ENCODE measurements at places on chromosomes 4 and X.

- no peak overlapping the region for H3K27ac ChIP-seq
- no peaks in the 10 kb centered on the region for H3K4me1 ChIP-seq
- H3K4me3 ChIP-seq = no peak overlapping the region
- peaks cover 14% of the 10 kb centered on the region for H3K36me3 ChIP-seq
Observed at GRCh38 chrX:134472041-134472440, 12.1 kb downstream of the HPRT1 start.

GRCh38 chr4:113086172-113086695 lies 36.8 kb downstream of the ANK2 start:
- no peaks in the 10 kb centered on the region for H3K36me3 ChIP-seq
- H3K4me1 ChIP-seq = no peaks in the 10 kb centered on the region
- no peak overlapping the region for H3K27ac ChIP-seq
- H3K27me3 ChIP-seq = no peaks in the 10 kb centered on the region
- DNase-seq = no peak

GRCh38 chr4:54090804-54091623 lies 8.9 kb upstream of the GSX2 start:
- H3K4me3 ChIP-seq = peak overlapping the region; percentile 63
- DNase-seq = no peak
- no peak overlapping the region for H3K27ac ChIP-seq
- H3K36me3 ChIP-seq = no peaks in the 10 kb centered on the region
- H3K4me1 ChIP-seq = peaks cover 30% of the 10 kb centered on the region

DNA sequence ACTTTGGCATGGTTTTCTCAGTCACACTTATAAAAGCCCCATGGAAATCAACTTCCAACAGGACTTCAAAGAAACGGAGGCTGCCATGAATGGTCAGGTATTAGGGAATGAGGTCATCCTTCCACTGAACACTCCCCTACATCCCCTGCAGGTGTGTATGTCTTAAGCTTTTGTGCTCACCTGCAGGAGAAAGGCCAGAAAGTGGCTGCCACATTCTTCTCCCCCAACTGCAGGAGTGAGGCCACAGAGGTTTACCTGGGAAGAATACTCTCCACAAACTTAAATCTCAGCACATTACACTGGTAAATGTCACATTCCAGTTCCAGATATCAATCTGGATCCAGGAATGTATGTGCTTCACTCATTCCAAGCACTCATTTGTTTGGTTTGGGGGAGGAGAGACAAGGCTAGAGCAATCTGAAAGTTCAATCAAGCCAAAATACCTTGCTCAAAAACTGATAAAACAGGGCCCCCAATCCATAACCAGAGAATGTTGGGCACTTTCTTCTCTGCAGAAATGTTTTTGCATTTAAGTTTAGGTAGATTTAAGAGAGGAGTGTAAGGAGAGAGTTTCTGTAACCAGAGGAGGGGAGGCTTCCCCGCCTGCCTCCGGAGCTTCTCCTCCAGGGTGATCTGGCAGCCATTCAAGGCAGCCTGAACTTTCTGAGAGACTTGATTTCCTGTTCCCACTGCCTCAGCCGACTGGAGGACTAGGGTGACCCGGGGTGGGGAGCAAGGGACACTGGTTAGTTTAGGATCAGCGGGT lies 15.4 kb downstream of the FAM9C start:
- no peaks in the 10 kb centered on the region for H3K27me3 ChIP-seq
- H3K36me3 ChIP-seq = no peaks in the 10 kb centered on the region
- no peak overlapping the region for H3K4me3 ChIP-seq
- peak overlapping the region; percentile 19 for H3K27ac ChIP-seq
- peak; percentile 42 for DNase-seq
